Activated T-cell treated with anti-CD3 and anti-CD28 coated beads for 48 hours (primary cell): ENCODE measurements at places on chromosomes 7 and 10.

DNA sequence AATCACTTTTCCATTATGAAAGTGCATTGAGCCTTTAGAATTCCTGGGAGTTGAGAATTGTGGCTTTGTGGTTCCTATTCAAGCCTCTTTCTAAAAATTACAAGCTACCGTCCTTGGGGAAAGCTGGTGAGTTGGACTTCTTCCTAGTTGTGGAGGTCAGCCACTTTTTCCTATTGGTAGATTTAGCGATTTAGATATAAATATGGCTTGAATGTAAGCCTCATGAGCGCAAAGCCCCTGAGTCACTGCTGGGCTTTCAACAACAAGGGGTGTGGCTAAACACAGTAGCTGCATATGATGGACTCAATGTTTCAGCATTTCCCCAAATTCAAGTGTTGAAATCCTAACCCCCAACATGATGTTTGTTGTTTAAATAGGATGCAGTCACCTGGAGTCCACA lies 150.0 kb upstream of the IGFBP3 start:
- no peak for DNase-seq

- no peak for DNase-seq
Measured at GRCh38 chr7:101818287-101819071, 1.1 kb downstream of the CUX1 start.

DNA sequence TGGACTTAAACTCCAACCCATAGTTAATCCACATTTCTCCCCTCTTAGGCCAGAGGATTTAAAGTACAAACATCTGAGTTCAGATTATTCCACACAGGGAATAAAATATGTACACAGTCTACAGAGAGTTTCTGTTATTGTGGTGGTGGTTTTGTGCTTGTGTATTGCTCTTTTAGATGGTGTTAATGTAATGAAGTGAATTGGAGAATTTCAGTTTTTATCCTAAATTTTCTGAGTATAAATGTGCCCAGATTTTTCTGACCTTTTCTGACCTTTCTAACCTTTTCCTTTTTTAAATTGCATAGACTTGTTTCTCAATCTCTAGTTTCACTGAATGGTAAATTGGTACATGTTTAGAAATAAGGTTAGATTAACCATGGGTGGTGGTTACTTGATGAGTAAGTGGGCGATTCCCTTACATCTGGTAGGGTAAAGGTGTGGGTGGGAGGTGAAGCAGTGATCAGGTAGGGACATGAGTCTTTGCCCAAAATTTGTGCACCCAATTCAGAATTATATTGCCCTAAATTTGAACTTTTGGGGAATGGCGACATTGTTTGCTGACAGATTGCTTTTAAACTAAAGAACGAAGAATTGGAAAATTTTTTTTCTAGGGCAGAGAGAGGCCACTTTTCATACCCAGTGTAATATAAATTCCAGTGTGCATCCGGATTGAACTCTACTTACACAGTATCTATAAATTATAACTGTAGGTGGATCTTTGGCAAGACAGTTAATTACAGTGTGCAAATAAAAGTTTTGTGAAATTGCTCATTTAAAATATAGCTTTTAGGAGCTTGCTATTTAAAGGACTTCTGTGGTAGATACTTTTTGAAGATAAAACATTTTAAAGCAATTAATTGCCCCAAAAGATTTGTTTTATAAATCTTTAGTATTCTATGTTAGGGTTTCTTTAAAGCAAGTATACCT lies 62.2 kb downstream of the ST7 start:
- DNase-seq, result no peak

DNA sequence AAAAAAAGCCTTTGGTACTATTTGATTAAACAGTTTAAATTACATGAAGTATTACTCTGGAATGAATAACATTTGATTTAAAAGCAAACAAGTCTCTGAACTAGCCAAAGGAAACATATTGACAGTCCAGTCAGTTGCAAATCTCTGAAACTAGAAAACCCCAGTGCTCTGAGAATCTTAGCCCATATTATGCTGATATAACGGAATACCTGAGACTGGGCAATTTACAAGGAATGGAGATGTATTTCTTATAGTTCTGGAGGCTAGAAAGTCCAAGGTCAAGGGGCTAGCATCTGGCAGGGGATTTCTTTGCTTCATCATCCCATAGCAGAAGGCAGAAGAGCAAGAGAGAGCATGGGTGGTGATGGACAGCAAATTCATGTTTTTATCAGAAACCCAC lies 21.7 kb upstream of the FKBP9 start:
- no peak for DNase-seq

GRCh38 chr7:68074242-68074641 lies 1077.6 kb downstream of the TYW1 start:
- no peak for DNase-seq

- DNase-seq, result no peak
Measured at GRCh38 chr10:22341190-22341925, 3.9 kb upstream of the SPAG6 start.

DNA sequence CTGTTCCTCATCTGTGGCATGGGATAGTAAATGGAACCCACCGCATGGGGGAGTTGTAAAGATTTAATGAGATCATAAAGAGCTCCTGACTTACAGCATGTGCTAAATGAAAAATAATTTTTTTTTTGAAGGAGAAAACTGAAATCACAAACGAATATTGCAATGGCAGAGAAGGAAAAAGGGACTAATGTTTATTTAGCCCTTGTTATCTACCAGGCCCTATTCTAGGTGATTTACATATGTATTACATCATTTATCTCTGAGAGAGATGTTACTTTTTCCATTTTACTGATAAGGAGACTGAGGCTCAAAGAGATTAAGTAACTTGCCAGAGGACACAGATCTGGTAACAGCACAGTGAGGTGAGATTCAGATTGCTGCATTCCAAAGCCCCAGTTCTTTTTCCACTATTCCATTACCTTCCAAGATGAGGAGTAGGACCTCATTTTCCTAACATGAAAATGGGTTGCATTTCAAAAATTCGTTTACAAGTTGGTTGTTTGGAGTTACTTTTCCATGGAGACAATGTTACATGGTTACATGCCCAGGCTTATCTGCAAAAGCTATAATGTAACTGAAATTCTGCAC lies 28.6 kb downstream of the VCL start:
- DNase-seq, result no peak

- no peak for DNase-seq
Measured at GRCh38 chr7:106462914-106463482, 178.2 kb upstream of the NAMPT start.

- DNase-seq, result no peak
Measured at GRCh38 chr7:73438547-73439409, 5.2 kb downstream of the FZD9 start.

- no peak for DNase-seq
Measured at GRCh38 chr10:114283091-114283490, 44.0 kb downstream of the VWA2 start.

- no peak for DNase-seq
Measured at GRCh38 chr7:156074982-156075615, 262.8 kb upstream of the SHH start.

- DNase-seq, result no peak
Measured at GRCh38 chr7:4319280-4319679, 362.8 kb upstream of the FOXK1 start.

DNA sequence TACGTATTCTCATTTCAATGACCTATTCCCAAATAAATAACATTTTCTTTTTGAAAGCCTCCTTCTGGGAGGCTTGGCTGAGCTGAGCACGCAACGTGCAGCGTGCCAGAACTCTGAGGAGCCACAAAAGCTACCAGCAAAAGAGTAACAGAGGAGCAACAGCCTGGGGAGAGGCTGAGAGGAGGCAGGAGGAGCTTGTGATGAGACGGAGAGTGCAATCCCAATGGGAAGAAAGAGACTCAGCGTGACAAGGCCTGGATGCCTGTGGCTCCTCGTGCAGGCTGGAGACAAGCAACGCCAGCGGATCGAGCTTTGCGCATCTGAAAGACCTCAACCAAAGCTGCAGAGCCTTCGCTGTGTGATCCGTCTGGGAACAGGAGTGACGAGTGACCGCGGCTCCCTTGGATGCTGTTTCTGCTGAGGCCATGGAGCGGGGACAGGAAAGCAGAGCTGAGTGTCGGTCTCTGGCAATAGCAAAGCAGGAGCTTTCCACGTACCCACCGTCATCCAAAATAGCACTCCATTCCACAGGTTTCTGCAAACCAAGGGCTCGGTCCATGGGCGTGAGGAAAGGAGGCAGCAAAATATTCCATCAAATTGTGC lies 171.7 kb upstream of the PFKP start:
- DNase-seq, result no peak

- no peak for DNase-seq
Measured at GRCh38 chr7:69232445-69233376, 365.6 kb upstream of the AUTS2 start.

GRCh38 chr7:108226816-108227299 lies 96.7 kb upstream of the LAMB4 start:
- DNase-seq, result no peak

- DNase-seq, result no peak
Measured at GRCh38 chr10:77565590-77566023, 72.0 kb downstream of the KCNMA1 start.

GRCh38 chr10:133100186-133100585 lies 12.5 kb downstream of the ADGRA1 start:
- no peak for DNase-seq

- DNase-seq, result no peak
Measured at GRCh38 chr7:154905146-154905545, 97.8 kb downstream of the PAXIP1 start.

DNA sequence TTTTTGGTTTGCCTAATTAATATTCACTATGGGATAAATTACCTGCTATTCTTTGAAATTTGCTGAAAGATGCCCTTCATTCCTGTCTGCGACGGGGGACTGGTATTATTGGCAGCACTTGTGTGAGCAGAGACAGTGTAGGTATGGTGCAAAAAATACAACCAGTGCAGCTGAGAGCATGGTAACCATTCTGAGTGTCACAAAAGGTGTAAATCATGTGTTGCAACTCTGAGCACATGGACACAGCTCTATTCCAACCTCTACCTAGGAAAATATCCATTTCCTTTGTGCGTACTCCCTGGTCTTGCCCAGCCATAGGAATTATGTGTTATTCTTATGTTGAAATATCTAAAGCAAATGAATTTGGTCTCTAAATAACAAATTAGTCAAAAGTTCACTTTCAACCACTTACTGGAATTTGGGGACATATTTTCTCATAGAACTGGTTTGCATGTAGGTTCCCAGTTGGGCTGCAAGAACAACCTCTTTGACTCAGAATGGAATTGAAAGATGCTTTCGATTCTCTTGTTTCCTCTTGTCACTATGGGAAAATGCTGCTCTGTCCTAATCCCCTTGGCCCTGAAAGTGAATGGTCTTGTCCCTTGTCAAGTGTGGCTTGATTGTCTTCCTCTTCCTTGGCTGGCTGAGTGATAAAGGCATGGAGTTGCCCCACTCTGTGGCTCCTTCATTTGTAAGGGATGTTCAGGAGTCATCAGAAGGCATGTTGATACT lies 57.0 kb downstream of the CELF2 start:
- DNase-seq, result no peak

DNA sequence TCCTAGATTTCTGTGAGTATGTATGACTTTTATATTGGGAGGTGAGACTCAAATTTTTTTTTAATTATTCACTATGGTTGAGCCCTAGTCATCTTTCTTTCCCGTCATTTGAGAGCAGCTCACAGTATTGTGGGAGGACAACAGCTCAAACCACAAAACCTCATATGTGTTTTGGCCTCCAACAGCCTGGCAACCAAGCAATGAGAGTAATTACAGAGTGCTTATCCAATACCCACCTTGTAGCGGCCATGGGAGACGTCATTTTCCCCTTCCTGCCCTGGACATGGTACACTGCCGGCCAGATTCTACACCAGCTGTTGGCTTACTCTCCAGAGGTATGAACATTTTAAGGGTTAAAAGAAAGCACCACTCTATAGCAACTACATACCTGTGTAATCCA lies 49.1 kb downstream of the DOCK4 start:
- DNase-seq, result no peak

DNA sequence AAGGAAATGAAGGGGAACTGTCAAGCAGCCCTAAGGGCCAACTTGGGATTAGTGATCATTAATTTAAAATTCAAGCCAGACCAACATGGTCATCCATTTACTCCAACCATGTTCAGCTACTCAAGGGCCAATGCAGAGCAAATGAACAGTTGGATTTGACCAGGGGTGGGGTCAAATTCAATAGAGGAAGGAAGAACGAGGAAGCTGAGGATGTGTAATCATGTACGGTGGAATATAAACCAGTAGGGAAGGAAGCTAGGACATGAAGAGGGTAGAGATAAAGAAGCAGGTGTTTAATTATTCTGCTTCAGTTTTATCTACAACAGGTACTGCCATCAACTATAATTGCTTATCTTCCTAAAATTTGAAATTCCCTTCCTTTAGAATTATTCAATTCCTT lies 81.6 kb downstream of the HIBADH start:
- DNase-seq, result no peak

DNA sequence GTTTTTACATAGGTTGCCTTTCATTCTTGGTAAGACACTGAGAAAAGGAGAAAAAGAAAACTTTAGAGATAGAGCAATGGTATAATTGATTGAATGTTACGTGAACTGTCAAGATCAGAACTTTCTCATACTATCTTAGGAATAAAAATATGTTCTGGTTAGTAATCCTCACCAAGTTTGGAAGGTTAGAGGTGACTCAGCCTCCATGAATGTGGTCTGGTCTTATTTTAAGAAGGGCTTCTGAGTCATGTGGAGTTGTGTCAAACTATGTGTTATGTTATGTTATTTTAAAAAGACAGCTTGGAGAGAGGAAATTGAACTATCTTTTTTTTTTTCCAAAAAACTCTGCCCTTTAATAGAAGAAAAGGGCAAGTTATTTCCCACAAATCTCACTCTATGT lies 458.6 kb upstream of the KLF6 start:
- no peak for DNase-seq

DNA sequence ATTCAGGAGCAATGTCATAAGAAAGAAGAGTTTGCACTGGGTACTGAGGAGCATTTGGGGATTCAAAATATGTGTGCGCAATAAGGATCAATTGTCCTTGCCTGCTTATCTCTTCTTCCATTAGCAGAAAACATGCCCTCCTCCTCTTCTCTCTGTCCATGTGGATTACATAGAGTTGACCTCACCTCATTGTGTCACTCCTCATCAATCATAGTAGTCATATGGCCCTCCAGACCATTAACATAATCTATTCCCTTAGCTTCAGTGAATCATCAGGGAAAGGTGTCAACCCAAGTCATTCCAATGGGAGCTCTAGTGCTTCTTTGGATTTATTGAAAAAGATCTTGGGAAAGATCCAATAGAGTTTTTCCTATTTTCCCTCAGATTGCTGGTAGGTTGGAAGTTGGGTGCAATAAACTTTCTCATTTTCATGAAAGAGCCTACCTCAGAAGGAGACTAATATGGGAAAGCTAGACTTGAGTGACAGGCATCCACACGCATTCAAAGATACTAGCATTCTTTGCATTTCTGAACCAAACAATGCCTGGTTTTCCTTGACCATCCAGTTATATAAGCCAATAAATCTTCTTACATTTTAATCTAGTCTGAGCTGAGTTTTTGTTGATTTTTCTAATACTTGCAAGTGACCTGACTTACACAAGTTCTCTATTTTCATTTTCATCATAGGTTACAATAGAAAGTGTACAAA lies 71.5 kb upstream of the FAM13C start:
- no peak for DNase-seq
